Adrenal gland (tissue), 19 donors: ENCODE measurements at places on chromosomes 5 and 9.

- no peak for DNase-seq
Observed at GRCh38 chr5:172683264-172683644, 42.2 kb downstream of the NEURL1B start.

- no peak for DNase-seq
Observed at GRCh38 chr5:107840592-107840991, 169.9 kb upstream of the EFNA5 start.

DNA sequence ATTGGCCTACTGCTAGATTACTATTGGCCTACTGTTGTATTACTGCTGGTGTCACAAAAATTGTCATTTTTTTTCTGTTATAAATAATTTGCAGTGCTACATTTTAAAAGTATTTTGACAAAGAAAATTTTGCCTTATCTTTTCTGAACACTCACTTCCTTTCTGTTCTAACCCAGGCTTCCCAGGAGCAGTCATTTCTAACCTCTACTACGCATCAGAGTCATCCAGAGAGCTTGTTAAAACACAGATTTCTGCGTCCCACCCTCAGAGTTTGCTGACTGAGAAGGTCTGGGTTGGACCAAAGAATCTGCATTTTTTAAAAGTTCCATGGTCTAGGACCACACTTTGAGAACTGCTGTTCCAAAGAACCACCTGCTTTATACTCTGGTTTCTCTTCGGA lies 306.1 kb downstream of the GLIS3 start:
- DNase-seq = no peak

DNA sequence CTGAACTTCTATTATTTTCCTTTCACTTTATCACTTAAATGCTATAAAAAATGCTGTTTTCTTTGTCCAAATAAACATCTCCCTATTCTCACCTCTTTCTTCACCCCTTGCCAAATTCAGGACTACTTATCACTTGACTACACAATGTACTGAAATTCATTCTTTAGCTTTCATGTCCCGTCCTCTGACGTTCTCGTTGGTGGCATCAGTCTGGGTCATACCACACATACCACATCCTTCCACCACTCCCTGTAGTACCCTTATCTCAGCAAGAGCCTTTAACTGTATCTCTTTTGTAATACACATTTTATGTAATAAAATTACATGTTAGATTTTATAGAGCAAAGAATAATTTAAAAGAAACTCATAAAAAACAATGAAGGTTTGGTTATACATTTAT lies 231.1 kb upstream of the PAPPA start:
- DNase-seq = no peak

DNA sequence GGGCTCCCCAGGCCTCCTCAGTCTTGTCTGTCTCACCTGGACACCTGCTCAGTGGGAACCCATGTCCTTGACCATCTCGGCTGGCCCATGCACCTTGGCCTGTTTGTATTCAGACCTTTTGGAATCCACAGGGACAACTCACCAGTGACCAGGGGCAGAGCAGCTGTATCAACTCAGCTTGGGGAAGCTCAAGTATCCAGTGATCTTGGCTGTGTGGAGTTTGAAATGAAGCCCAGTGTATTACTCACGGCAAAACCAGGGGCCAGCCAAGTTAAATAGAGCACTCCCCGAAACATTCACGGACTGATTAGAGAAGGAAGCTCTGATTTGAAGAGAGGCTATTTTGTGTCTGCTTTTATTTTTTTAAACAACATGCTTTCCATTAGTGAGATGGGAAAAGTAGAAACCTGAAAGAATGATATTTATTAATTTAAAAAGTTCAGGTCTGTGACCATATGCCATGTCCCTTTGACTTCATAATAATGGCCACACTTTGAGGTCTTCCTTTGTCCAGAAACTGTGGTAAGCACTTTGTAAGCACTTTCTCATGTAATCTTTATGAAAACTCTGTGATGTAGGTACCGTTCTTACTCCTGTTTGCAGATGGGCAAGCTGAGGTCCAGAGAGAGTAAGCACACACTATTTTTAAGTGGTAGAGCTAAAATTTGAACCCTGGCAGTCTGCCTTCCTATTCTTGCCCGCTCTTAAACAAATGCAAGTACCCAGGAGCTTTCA lies 656.5 kb downstream of the BNC2 start:
- peak; percentile 83 for DNase-seq

DNA sequence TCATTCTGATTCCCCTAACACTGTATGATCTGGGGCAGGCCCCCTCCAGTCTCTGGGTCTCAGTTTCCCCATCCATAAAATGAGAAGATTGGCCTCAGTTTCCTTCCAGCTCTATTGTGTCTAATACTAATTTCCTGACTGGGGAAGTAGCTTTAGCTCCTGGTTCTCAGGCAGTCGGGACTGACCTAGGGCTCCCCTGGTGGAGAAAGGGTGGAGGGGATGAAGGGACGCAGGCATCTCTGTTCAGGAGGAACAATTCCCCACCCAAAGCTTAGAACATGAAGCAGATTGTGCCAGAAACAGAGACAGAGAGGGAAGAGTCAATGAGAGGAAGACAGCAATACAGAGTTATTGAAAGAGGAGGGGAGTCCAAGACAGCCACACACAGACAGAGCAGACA lies 14.2 kb upstream of the PTGS1 start:
- no peak for DNase-seq

GRCh38 chr5:162496100-162496808 lies 428.7 kb downstream of the GABRG2 start:
- no peak for DNase-seq

- DNase-seq = no peak
Observed at GRCh38 chr5:160427607-160428006, 6.0 kb downstream of the PTTG1 start.

DNA sequence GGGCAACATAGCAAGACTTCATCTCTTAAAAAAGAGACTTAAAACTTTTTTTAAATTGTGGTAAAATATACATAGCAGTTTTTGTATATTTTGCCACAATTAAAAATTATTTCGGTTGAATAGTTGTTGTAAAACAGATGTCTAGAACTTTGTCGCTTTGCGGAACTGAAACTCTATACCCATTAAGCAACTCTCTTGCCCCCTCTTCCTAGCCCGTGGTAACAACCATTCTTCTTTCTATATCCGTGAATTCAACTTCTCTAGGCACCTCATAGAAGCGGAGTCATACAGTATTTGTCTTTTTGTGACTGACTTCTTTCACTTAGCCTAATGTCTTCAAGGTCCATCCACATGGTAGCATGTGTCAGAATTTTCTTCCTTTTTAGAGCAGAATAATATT lies 43.3 kb downstream of the SPARC start:
- no peak for DNase-seq

- DNase-seq = no peak
Observed at GRCh38 chr9:33236571-33236970, 3.4 kb upstream of the SPINK4 start.

- DNase-seq = peak; percentile 27
Observed at GRCh38 chr9:69036309-69036708, 757 bp downstream of the FXN start.

DNA sequence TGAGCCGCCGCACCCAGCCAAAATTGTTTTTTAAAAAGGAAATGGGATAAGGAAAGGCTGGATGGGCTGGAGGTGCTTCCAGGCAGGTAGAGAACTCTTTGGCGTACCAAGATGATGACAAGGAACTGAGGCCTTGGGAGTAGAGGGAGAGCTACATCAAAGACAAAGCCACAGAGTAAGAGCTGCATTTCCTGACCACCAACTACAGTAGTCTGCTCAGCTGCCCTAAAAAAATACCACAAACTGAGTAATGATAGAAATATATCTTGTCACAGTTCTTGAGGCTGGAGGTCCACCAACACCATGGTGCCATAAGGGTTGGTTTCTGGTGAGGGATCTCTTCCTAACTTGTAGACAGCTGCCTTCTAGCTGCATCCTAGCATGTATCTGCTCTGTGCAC lies 8.2 kb downstream of the OR1K1 start:
- no peak for DNase-seq

DNA sequence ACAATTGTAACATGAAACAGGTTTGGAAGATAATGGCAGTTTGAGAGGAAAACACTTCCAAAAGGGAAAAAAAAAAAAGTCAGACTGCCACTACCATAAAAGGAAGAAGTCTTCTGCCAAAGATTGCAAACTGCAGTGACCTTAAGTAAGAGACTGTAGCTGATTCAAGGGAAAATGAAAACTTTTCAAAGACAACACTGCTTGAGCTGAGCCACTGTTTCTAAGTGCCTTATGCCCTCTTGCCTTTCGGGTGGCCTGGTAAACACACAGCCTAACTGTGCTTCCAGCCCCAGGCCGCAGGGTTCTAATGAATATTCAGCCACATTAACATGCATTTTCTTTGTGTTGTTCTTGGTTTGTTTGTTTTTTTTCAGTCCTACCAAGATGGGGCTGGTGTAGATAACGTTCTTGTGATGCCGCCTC lies 354.6 kb downstream of the BNC2 start:
- no peak for DNase-seq
